ENCODE measurements at places on chromosomes 4 and X. TPM values are rescaled to one million over a fixed set of nuclear protein-coding genes. Genes with fewer than 3 reads are reported as not detected.

DNA sequence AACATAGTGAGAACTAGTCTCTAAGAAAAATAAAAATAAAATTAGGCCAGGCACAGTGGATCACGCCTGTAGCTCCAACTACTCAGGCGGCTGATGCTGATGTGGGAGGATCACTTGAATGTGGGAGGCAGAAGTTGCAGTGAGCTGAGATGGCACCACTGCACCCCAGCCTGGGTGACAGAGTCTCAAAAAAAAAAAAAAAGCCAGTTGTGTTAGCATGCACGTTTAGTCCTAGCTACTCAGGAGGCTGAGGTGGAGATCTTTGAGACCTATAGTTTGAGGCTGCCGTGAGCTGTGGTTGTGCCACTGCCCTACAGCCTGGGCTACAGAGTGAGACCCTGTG lies 2.5 kb downstream of the DCK start:
- no peak for DNase-seq

The ARFIP1 gene
- 39.0 TPM for total RNA-seq

DNA sequence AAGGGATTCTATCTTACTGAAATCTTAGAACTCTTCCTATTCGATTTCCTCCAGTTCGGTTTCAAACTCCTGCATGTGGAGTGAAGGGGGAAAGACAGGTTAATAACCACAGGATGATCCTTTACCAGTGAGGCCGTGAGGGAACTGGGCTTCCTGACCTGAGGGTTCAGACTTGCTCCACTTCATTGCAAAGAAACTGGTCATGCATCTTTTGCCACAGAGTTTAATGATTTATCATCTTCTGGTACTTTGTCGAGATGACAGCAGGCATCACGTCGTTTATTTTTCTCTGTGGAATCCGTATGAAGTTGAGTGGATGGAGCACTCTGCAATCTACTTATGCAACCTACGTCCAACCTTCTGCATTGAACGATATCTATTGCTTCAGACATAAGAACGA lies 145.9 kb upstream of the NLGN4X start:
- no peak for DNase-seq

The MGARP gene
- total RNA-seq = 8.9 TPM

DNA sequence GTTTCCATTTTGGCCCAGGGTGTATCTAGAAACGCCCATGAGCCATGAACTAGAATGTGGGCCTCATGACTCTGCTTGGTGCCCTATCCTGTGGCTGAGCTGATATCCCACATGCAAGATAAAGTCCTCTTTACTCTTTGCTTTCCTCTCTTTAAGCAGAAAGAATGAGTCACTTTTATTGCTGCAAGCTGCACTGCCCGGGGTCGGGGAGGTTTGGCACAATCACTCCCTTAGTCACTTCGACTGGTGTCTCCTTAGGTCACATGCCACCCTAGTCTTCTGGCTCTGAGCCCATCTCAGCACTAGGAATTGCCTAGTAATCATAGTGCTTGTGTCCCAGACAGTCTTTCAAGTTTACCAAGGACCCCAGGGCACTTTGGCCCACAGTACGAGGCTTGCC lies 75.1 kb upstream of the CXorf66 start:
- DNase-seq = no peak

- peak; percentile 3 for DNase-seq
Measured at GRCh38 chrX:42755815-42756214, 22.1 kb downstream of the PPP1R2C start.

The OPRPN gene
- not detected for total RNA-seq

The MYOZ2 gene
- 11.5 TPM for total RNA-seq

DNA sequence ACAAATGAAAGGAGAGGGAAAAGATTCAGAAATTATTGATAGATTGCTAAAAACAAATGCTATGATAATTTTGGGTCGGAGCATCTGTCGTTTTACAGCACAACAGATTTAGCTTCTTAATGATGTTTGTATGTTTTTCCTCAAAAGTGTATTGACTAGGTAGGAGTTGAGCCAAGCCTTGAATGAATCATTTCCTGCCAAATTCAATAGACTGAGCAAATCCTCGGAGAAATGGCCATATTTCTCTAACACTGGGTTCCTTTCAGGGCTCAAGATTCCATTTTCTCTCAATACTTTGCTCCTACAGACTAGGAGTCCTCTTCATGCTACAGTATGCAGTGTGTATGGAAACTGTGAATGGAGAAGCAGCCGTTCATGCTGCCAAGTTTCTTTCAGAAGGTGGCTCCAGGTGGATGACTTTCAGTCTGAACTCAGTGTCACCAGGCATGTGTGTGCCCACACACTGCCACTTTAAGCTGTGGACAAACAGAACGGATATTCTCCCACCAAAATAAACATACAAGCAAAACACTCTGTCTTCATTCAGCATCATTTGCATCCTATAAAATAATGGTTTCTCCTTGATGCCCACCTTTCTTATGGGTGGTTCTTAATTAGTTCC lies 146.0 kb downstream of the TBL1X start:
- no peak for DNase-seq

DNA sequence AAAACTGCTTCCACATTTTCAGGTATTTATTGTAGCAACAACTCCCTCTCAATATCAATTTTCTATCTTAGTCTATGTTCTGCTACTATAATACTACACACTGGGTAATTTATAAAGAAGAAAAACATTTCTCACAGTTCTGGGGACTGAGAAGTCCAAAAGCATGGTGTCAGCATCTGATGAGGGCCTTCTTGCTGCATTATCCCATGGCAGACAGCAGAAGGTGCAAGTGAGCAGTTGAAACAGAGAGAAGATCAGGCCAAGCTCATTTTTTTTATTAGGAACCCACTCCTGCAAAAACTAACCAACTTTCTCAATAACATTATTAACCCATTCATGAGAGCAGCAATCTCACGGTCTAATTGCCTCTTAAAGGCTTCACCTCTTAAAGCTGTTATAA lies 376.0 kb downstream of the RAB28 start:
- DNase-seq = no peak

- no peak for DNase-seq
Measured at GRCh38 chrX:119755981-119756533, 2.3 kb upstream of the SOWAHD start.

The CENPVL3 gene
- total RNA-seq = not detected
